ENCODE measurements at places on chromosomes 3 and 15.

- DNase-seq: no peak
Measured at GRCh38 chr3:32303399-32303747, 64.9 kb downstream of the CMTM8 start.

- DNase-seq: no peak
Measured at GRCh38 chr15:85600001-85600400, 194.7 kb downstream of the KLHL25 start.

DNA sequence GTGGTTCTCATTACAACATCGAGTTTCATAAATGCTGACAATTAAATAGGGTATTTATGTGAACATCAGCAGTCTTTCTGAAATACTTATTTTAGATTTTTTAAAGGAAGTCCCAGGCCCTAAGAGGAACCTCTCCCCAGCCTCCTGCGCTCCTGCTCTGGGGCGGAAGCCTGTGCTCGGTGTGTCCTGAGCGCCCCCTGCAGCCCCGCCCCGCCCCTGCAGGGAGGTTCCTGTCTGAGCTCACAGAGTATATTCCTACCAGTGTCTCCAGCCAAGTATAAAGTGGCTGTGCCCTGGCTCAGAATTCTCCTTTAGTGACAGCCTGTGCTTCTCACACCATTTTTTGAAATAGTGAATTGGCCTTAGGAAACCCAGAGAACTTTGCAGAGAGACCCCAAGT is 567.9 kb downstream of the GOLGA6L6 start:
- DNase-seq: no peak

DNA sequence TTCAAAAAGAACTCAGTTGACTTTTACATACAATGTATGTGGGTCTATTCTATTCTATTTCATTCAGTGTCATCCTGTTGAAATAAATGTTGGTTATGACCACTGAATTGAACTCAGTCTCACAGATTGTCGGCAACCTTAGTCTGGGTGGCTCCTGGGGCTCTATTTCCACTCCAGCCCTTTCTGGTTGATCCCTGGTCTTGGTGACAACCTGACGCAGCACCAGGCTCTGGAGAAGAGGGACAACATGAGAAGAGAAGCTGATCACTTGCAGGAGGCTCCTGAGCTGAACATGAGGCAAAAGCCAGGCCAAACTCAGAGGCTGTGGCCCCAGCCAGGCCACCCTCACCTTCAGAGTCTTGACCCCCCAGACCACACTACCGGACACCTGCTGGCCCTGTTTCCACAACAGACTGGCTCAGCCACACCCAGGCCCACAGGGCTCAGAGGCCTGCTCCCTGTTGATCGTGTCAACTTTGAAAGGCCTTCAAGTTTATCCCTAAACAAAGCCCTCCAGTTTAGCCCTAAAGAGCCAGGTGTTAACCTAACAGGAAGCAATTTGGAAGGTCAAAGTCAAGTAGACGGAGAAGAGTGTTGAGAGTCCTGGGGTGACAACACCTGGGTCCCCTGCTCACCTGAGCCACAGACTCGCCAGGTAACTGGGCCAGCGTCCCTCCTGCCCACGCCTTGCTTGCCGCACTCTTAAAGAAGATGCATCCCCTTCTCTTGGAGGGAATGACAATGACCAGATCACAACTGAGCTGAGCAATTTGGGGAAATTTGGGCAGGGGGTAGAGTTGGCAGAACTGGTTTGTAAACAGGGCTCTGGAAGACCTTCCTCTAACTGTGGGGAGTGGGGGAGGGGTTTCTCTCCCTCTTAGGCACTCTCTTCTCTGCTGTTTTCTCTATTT is 15.4 kb upstream of the MUC20 start:
- DNase-seq: peak; percentile 5

DNA sequence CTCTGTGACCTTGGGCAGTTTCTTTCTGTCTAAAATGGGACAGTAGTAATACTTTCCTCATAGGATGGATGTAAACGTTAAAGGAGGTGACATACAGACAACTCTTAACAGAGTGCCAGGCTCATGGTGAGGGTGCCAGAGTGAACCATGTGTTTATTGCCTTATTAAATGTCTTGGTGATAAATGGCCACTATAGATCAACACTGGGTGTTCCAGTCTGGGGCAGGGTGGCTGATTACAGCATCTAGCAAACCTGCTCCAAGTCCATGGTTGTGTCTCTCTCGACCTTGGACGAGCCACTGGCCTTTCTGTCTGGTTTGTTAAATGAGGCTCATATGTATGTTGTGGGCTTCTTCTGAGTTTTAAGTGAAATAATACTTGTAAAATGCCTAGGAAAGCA is 75.1 kb downstream of the TRAK1 start:
- no peak for DNase-seq

- no peak for DNase-seq
Measured at GRCh38 chr3:67619991-67620390, 34.4 kb downstream of the SUCLG2 start.

DNA sequence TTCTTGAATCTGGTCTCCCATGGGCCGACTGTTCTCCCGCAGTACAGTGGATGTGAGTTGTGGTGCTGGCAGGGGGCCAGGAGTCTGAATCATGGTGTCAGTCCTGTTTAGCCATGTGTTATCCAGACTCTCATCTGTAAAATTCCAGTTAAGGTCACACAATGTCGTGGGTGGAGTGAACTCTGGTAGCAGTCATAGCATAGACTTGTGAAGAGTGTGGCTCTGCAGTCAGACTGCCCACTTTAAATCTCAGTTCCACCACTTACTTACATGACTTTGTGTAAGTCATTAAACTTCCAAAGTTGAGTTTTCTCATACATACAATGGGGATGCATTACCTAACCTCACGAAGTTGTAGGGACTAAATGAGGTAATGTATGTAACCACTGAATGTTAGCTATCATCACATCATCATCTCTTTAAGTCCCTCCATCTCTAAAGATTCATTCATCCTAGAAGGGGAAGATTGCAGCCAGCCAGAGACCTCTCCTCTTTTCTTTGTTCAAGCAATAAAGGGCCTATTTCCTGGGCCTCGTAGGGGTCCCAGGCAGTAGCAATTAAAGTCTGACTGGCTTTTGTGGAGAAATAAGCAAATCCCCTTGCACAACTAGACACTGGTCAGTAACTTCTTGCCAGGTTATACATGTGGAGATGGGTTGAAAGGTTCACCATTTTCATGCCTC is 93.9 kb downstream of the PCCB start:
- DNase-seq: no peak

- DNase-seq: no peak
Measured at GRCh38 chr3:169748670-169749069, 16.2 kb downstream of the TERC start.

Measured in GM20000 (cell line).